ENCODE measurements at places on chromosomes 3 and 15.

GRCh38 chr3:58296269-58296668 is 9.8 kb upstream of the RPP14 start:
- no peak for DNase-seq

DNA sequence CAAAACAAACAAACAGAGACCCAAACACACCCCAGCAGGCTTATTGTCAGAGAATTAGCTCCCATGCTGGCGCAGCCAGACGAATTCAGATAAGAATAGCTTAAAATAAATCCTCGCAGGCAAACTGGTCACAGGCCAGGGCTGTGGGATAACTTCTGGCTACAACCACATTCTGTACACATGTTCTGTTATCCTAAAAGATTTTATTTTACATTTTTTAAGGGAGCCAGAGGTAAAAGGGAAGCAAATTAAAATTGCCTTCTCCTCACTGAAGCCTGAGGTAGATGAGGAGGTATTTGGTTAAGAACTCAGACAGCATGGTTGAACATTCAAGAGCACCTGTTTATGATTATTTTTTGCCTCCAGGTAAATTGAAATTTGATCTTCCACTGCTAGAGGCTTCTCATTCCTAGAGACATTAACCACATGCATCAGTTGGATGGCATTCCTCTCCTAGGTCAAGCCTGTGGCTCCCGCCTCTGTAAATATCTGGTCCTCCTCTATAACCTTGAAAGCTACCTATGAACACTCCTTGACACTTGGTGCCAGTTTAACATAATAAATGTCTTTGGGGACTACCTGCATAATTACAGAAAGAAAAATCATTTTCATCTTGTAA is 190.3 kb downstream of the SATB1 start:
- no peak for DNase-seq

- no peak for DNase-seq
Observed at GRCh38 chr3:158531334-158531733, 39.7 kb upstream of the MLF1 start.

- DNase-seq = peak; percentile 57
Observed at GRCh38 chr15:81297603-81298575, 26.1 kb downstream of the STARD5 start.

GRCh38 chr3:23735535-23736326 is 70.0 kb upstream of the UBE2E1 start:
- DNase-seq = no peak

GRCh38 chr15:64610257-64610919 is 150.0 kb downstream of the ZNF609 start:
- no peak for DNase-seq

- DNase-seq = peak; percentile 50
Observed at GRCh38 chr3:50450209-50450921, 53.1 kb downstream of the CACNA2D2 start.

DNA sequence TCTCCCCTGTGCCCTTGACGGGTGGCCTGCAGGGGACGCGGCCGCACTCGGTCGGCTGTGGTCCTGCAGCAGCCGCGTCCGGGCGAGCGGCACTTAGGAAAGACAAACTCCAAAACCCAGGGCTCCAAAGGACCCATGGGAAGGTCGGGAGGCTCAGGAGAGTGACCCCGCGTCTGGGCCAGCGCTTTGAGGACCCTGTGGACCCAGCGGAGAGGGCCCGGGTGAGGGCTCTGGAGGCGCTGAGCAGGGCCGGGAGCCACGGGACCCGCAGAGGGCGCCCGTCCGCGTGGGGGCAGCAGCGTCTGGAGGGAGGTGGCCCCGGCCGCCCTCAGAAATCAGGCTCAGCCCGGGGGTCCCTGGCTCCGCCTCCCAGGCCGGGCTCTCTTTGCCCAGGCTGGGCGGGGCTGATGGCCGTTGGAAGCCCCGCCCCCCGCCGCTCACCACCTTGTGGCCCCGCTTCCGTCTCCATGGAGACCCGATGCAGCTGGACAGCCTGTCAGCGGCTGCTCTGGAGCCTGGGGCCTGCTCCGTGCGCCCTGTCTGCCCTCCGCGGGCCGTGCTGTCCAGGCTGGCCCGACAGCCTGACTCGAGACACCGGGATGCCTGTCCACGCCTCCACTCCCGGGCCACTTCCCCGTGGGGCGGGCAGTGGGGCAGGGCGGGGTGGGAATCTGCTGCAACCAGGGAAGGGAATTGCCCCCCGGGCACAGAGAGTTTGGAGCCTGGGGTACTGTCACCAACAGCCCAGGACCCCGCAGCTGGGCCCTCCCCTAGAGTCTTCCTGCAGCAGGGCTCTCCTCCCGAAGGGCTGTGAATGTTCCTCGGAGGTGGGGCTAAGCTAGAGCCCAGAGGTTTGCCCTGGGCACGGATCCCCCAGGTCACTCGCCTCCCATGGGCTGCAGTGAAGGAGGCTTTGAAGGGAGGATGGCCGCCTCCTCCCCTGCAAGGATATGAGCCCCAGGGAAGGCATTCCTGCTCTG is 34.8 kb upstream of the RPL32 start:
- peak; percentile 21 for DNase-seq

- no peak for DNase-seq
Observed at GRCh38 chr3:81643721-81644120, 117.7 kb downstream of the GBE1 start.

- no peak for DNase-seq
Observed at GRCh38 chr15:69804786-69805185, 292.9 kb downstream of the TLE3 start.

- no peak for DNase-seq
Observed at GRCh38 chr3:183500319-183500718, 55.2 kb downstream of the KLHL6 start.

- DNase-seq = no peak
Observed at GRCh38 chr15:78650022-78650421, 9.0 kb upstream of the CHRNB4 start.

DNA sequence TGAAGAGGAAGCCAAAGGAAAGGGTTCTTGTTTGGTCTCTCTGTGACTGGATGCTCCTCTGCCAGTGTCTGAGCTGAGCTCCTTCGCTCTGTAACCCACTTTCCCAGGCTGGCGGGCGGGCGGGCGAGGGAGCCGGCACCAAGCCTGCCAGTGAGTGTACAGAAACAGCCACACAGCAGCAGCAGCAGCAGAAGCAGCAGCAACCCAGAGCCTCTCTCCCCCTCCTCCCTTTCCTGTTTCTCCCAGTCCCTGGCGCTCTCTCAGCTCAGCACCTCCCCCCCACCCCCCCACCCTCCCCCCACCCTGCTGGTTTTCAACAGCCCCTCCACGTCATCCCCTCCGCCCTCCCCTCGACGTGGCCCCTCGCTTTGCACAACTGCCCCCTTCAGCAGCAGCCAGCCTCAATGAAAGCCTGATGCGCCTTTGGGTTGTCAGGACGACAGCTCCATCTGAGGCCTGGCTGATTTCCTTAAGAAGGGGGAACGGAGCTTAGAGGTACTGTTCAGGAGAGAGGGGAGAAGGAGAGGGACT is at the start of gene LSAMP:
LSAMP (minus strand) TSS at position 177 of the 531 bp plus-strand sequence.
- no peak for DNase-seq

GRCh38 chr3:1469687-1470086 is 376.9 kb downstream of the CNTN6 start:
- no peak for DNase-seq

GRCh38 chr3:66103729-66104128 is 65.0 kb upstream of the MAGI1 start:
- DNase-seq = no peak

DNA sequence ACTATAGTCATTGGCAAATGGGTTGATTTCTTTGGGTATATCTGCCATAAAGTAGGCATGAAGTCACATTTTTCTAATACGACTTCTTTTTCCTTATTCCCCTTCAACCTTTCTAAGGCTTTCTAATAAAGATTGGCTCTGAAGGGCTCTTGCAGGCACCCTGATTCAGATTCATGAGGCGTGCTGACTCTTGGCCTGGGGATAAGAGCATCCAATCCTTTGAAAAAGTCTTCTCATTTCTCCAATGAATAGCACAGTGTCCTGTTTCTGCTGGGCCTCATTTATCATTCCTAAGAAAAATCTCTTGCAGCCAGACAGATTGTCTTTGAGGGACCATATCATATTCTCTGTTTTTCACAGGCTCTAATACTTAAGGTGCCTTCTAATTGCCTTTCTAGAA is 32.3 kb upstream of the BNIP2 start:
- DNase-seq = no peak

DNA sequence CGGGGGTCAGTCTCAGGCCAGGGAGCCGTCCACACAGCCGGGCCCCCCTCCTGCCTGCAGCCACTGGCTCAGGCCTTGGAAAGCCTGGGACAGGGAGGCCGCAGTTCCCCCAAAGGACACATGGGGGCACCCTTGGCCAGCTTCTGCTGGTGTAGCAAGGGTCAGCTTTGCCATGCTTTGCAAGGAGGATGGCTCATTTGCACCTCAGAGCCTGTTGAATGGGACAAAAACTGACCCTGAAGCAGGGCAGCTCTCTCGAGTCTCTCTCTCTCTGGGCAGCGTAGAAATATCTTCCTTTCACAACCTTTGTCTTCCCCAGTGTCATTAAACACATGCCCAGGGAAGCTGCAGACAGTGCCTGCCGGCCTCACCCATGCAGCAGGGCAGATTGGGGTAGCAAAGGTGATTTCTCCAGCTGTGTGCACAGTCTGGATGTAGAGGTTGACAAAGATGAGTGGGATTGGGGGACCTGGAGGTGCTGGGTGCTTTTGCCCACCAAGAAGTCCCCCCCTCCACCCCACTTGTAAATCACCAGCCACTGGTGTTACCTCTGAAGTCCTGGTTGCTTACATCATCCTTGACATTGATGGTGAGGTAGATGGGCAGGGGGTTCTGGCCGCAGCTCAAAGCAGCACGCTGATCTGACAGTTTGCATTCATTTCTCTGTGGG is 17.4 kb upstream of the EHD4 start:
- peak; percentile 85 for DNase-seq

DNA sequence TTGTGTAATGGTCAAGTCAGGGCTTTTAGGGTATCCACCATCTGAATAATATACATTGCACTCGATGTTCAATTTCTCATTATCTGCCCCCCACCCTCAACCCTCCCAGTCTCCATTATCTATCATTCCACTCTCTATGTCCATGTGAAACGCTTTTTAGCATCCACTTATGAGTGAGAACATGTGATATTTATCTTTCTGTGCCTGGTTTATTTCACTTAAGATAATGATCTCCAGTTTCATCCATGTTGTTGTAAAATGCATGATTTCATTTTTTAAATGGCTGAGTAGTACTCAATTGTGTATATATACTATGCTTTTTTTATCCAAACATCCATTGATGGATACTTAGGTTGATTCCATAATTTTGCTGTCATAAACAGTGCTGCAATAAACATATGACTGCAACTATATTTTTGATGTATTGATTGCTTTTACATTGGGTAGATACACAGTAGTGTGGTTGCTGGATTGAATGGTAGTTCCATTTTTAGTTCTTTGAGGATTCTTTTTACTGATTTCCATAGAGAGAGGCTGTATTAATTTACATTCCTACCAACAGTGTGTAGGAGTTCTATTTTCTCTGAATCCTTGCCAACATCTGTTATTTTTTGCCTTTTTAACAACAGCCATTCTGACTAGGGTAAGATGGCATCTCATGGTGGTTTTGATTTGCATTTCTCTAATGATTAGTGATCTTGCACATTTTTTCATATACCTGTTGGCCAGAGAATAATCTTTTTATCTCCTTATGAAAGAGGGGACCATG is 332.9 kb upstream of the TGFBR2 start:
- DNase-seq = no peak

DNA sequence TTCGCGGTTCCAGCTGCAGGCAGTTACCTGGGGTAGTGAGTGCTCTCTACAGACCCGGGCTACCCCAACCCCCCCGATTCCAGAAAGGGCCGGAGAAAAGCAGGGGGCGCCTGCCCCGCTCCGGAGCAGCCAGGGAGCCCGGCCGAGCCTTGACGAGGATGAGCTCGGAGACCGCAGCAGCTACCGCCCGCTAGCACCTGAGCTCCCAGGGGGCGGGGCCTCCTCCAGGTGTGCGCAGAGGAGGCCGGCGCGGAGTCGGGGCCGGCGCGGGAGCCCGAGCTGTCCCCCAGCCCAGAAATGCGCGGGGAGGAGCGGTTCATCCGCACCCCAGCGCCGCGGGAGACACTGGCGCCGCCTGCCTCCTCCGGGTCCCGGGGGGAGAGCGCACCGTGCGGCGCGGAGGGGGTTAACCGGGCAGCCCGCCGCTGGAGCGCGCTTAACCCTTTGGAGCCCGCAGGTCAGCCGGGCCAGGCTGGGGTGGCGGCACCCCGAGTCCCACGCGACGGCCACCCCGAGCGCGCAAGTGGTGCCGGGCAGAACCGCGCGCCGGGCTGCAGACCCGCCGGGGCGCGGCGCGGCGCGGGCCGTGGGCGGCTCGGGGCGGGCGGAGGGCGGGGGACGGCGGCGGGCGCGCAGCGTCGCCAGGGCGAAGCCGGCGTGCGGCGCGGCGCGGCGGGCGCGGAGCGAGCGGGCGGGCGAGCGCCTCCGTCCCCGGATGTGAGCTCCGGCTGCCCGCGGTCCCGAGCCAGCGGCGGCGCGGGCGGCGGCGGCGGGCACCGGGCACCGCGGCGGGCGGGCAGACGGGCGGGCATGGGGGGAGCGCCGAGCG is at the start of gene CACNA1D:
CACNA1D (plus strand) TSS at position 649 of the 829 bp plus-strand sequence. CDS start 556 bp downstream, outside the sequence.
- peak; percentile 37 for DNase-seq

DNA sequence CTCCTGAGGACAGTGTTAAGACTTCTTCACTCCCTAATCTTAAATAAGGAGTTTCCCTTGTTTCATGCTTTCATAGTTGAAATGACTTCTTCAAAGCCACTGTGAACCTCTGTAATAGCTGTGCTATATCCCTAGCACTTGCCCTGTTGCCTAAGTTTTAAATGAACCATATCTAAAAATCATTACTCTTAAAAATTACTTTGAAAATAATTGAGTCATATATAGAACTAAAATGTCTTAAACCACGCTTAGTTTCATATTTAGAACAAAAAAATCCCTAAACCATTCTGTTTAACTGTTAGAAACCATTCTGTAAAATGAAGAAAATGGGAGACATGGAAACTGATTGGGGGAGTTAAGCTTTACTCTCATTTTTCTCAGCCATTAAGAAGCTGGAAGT is 29.8 kb downstream of the DNAJC19 start:
- no peak for DNase-seq

DNA sequence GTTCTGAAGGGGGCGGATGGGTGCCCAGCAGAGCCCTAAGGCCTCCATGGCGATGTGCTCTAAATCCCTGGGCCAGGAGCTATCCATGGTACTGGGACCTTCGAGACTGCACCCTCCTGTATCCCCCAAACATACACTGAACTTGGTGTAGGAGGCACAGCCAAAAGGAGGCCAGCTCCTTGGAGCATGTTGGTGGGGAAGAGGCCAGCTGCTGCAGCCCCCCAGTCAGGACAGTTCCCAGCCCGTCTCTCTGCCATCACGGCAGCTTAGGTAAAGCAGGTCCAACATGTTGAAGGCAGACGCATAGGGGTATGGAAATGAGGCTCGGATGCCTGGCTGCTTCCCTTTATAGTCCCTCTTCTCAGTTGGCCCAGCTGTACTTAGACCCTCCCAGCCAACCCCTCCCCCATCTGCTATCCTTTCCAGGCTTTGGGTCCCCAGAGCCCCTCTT is 1.8 kb downstream of the CAMKV start:
- DNase-seq = no peak
